Stimulated activated CD4-positive, alpha-beta T cell treated with anti-CD3 and anti-CD28 coated beads, Interleukin-4, amount 100 ng/mL, for 24 hours (primary cell): ENCODE measurements at places on chromosomes 2 and 18.

- DNase-seq, result no peak
Observed at GRCh38 chr2:125680809-125681208, 975.1 kb upstream of the GYPC start.

DNA sequence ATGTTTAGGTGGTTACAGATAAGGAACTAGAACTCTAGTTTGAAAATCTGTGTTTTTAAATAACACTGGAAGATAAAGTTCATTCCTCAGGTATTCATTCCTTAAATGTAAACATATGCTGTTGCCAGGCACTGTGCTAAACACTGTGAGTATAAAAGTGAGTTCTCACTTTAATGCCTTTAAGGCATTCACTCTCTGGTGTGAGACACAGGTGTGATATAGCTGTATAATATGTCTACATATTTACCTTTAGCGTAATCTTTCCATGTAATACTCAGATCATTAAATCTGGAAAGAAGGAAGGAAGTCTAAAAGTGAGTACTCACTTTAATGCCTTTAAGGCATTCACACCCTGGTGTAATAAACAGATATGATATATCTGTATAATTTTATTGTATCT lies 472.6 kb downstream of the PARD3B start:
- DNase-seq, result no peak

DNA sequence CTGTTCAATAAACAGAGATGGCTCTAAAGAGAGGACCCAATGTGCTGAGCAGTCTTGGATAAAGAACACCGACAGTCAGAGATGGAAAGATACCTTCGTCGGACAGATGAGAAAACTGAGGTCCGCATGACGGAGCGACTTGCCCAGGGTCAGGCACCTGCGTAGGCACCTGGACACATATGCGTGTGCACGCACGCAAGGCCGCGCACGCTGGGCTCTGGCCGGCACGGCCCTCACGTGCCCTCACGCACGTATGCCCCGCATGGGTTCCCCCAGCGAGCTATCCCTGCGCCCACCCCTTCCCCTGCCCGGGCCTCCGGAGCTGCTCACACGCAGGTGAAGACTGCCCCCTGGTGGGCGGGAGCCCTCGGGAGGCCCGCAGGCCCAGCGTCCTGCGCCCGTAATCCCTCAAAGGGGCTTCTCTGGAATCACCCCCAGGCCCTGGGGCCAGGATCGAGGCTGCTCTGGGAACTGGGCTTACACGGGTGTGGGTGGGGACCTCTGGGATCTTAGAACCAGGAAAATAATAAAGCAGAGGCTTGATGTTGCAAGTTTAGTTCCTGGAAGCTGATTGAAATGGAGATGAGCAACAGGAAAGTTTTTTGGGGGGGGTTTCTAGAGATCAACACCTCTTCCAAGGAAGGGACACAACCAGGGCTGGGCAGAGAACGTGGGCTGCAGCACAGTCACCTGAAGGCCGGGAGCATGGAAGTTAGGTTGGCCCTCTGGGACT lies 246.3 kb downstream of the TNS1 start:
- DNase-seq, result peak; percentile 68

DNA sequence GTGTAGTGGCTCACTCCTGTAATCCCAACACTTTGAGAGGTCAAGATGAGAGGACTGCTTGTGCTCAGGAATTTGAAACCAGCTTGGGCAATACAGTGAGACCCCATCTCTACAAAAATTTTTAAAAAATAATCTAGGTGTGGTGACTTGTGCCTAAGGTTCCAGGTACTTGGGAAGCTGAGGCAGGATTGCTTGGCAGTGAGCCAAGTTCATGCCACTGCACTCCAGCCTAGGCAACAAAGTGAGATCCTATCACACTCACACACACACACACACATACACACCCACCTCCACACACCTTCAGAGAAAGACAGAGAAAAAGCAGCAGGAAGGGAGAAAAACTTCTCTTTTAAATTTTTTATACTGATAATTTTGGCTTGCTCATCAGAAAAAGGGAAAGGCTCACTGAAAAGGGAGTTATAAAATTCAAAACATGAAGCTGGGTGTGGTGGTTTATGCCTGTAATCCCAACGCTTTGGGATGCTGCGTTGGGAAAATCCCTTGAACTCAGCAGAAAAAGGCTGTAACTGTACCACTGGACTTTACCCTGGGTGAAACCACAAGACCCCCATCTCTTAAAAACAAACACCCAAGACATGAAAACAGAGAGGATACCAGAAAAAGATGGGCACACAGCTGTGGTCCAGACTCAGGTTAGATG lies 25.7 kb downstream of the FAM168B start:
- no peak for DNase-seq

DNA sequence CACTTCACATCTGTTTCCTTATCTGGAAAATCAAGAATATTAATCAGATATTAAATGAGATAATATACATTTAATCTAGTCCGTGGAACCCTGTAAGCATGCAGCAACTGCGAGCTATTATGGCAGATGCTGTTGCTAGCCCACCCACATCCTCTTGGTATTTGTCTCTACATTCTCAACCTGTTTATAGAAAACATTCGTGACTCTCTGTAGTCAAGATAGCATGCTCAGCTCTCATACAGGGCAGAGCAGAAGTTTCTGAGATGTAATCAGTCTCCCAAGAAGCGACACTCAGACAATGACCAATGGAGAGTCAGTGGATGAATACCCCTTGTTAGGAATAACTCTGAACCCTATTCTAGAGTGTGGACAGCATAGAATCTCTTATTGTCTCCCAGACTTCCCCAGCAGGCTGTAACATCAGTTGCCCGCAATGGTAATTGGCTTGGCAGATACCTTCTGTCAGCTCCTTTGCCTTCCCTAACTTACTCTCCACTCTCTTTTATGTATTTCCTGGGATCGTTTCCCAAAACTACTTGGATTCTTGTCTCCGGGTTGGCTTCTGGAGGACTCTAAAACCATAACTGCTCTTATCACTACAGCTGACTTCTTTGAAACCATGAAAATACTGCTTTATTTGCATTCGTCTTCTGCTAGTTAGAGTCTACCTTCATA lies 400.7 kb upstream of the TNP1 start:
- DNase-seq, result no peak

DNA sequence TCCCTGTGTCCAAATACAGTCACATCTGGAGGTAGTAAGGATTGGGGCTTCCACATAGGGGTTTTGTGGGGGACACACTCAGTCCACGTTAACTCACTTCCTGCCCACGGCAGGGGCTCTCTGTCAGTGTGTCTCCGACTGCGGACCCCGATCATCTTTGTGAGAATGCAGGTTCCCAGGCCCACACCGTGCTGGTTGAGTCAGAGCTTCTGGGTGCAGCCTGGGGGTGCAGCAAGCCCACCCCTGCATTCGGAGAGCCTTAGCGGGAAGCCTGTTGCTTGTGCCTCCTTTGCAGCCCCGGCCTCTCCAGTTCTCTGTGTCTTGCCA lies 28.0 kb downstream of the HPCAL1 start:
- no peak for DNase-seq

GRCh38 chr18:905307-905947 lies 756 bp downstream of the ADCYAP1 start:
- no peak for DNase-seq

DNA sequence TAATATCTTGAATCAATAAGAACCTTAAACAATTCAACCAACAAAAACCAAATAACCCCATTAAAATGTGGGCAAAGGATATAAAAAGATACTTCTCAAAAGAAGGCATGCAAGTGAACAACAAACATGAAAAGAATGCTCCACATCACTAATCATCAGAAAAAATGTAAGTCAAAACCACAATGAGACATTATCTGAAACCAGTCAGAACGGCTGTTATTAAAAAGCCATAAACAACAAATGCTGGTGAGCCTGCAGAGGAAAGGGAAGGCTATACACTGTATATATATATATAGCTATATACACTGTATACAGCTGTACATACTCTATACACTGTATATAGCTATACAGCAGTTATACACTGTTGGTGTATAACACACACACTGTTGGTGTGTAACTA lies 47.8 kb upstream of the GALNT13 start:
- DNase-seq, result no peak

GRCh38 chr2:36697424-36698066 lies 1.0 kb downstream of the VIT start:
- no peak for DNase-seq

DNA sequence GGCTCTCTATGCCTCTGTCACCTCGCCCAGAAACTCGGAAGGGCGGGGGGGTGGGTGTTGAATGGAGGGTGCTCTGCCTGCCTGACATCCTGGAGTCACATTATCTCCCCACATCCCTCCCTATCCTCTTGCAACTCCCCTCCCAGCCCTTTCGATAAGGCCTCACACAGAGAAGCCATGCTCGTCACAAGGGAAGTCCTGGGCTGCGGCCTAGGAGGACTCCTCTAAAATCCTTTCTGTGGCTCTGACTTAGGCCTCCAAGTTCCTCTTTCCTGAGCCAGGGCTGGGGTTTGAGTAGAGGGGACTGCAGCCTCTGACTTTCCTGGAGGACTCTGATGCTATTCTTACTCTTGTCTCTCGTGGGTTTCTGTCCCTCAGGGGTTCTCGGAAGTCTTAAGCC lies 75.0 kb upstream of the PKDCC start:
- DNase-seq, result no peak

- no peak for DNase-seq
Observed at GRCh38 chr2:31132786-31133185, 5.5 kb downstream of the GALNT14 start.

DNA sequence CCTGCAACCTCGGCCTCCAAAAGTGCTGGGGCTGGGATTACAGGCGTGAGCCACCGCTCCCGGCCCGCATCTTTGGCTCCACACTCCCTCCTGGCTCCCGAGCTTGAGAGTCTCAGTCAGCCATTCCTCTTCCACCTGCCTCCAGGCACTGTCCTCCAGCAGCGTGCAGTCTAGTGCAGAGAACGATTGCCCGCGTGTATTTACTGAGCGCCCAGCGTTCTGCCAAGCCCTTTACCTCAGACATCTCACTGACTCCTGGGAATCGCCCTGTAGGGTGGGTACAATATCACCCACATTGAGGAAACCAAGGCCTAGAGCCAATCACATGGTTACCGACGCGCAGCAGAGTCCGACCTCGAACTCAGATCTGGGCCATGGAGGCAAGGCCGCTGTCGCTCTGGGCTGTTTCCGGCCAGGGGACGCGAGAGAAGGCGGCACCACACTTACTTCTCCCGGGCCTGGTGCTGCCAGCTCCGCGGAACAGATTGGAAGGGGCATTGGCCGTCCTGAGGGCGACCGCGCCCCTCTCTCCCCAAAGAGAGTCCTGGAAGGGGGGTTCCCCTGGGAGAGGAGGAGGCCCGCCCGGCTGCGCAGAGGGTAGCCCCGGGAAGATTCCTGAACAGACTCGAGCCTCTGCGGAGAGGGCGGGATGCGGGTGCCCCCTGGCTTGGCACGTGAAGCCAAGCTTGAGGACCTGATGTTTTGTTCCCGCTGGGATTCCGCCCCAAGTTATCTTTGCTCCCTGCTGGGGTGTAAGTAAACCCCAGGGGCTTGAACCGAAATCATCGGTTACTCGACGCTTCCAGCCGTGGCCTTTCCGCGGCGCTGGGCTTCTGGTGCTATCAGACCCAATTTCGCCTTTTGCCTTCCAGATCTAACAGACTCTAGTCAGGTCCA lies 5.2 kb upstream of the DLX2 start:
- DNase-seq, result no peak
